ENCODE measurements at places on chromosomes 12 and 14. TPM values are rescaled to one million over a fixed set of nuclear protein-coding genes. Genes with fewer than 3 reads are reported as not detected.

Gene NR1H4
- total RNA-seq: not detected

Gene WNT5B
- not detected for total RNA-seq

Gene GSG1
- total RNA-seq: not detected

Gene SERPINA12
- total RNA-seq: not detected

Gene ACRBP
- 2.2 TPM for total RNA-seq

DNA sequence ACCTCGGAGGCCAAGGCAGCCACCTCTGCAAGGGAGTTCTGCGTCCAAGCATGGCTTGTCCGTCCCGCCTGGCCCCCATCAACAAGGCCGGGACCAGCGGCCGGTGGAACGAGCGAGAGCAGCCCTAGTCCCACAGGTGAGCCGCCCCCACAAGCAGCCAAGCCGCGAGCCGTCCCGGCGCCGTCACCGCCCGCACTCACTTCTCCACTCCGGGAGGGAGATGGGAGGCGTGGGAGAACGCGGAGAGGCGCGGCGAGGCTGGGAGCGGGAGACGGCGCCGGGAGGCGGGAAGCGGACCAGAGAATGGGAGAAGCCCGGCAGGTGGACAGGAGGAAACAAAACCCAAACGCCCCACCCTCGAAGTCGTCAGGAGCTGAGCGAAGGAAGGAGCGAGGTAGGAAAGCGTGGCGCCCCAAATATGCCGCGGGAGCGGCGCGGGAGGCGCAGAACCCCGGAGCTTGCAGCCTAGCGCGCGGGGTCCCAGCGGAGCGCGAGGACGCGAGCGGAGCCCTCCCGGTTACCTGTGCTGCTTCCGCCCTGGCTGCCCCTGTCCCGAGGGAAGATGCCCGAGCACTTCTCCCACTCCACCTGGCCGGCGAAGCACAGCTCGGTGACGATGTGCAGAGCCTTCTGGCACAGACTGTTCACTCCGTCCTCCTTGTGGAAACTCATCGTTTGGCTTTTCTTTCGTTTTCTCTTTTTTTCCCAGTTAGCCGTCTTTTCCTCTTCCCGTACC lies 600 bp downstream of the SYT10 start:
- no peak overlapping the region for H3K27ac ChIP-seq
- H3K36me3 ChIP-seq: no peaks in the 10 kb centered on the region
- no peaks in the 10 kb centered on the region for H3K27me3 ChIP-seq
- no peaks in the 10 kb centered on the region for H3K4me1 ChIP-seq

DNA sequence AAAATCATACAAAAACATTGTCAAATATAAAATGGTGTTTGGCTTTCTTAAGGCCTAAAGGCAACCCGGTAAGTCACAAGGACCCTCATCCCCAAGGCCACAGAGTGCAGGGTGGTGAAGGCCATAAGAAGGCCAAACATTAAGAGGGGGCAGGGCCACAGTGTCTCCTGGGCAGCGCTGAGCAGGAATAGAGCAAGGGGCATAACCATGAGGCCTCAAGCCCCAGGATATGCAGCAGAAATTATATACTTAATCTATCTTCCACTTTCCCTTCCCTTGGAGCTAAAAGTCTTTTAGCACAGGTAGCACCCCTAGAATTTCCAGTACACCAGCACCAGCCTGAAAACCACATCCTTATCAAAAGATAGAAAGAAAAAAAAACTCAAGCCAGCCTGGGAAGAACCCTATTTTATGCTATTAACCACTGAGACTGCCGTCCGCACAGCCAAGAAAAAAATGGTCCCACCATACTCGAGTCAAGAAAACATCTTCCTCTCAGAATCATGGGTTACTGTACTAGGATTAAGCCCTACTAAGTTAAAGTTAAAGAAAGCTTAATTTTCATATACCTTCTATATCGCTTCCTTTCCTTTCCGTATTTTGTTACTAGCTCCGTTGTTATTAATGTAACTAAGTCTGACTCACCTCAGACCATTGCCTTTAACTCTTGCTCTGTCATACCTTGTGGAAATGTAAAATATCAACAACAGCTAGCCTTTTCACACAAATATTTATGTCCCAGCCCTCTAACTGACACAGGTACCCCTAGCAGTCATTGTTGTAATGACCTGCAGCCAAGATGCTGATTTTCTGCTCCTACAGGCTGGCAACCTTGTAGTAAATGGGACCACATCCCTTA lies 20.1 kb downstream of the KLRK1 start:
- H3K27ac ChIP-seq: no peak overlapping the region
- H3K27me3 ChIP-seq: no peaks in the 10 kb centered on the region
- H3K4me1 ChIP-seq: peaks cover 11% of the 10 kb centered on the region
- H3K4me3 ChIP-seq: no peak overlapping the region

- no peaks in the 10 kb centered on the region for H3K4me1 ChIP-seq
- H3K27ac ChIP-seq: no peak overlapping the region
- no peak for DNase-seq
- H3K36me3 ChIP-seq: no peaks in the 10 kb centered on the region
- H3K27me3 ChIP-seq: no peaks in the 10 kb centered on the region
Observed at GRCh38 chr12:121196902-121197301, 13.0 kb upstream of the P2RX4 start.

DNA sequence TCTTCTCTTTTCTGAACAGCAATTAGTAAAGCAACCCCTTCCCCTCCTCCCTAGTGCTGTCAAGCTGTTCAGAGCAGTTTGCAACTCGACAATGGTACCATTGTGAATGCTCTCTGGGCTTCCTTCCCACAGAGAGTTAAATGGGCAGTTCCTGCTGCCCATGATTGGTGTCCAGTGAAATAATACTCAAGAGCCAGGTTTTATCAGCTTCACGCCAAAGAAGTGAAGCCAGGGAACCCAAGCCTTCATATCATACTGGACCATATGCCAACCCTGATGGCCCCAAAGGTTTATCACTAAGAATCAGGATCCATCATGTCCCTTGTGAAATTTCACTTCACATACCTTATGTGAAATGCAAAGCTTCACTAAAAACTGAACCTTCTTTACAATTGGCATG lies 24.7 kb downstream of the INSM2 start:
- no peak for DNase-seq
- H3K4me1 ChIP-seq: peaks cover 31% of the 10 kb centered on the region
- peak overlapping the region; percentile 49 for H3K27ac ChIP-seq
- H3K27me3 ChIP-seq: no peaks in the 10 kb centered on the region
- no peaks in the 10 kb centered on the region for H3K36me3 ChIP-seq

DNA sequence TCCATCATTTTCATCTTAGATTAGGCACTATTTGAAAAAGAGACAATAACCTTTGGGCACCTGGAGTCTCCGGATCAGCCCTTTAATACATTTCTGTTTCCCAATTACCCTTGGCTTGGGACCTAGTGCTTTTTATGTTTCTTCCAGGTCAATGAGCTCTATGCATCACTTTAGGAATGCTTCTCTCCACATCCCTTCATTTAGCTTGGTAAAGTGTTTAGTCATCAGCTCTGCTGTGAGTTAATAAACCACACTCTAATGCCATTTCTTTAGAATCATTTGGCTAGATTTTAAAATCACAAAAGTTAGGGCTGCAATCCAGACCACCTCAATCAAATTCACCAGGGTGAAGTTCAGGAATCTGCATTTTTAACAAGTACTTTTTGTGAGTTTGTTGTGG lies 41.7 kb downstream of the RASSF9 start:
- H3K27me3 ChIP-seq: no peaks in the 10 kb centered on the region
- H3K36me3 ChIP-seq: no peaks in the 10 kb centered on the region
- H3K4me1 ChIP-seq: no peaks in the 10 kb centered on the region
- no peak for DNase-seq
- H3K4me3 ChIP-seq: no peak overlapping the region
- no peak overlapping the region for H3K27ac ChIP-seq

DNA sequence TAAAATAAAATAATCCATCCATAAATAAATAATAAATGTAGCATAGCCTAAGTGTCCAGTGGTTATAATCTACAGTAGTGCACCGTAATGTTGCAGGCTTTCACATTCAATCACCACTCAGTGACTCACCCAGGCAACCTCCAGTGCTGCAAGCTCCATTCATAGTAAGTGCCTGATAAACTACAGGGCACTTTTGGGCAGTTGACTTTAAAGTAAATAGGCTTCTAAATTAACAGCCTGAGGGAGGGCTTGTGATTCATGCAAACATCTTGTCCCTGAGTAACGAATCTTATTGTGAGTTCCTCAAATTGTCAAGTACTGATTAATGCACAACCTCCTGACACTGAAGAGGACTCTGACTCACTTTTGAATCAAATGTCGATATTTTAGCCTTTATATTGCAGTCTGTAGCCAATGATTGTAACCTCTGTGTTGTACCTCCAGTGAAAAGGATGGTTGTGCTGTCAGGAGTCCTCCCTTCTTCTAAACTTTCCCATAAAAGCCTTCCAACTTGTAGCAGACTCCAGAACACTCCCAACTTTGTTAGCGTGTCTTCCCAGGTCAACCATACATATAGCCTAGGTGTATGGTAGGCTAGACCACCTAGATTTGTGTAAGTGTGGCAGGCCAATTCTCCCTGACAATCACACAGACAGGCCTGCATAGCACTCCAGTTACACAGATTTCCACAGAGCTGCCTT lies 55.0 kb upstream of the BICD1 start:
- H3K4me1 ChIP-seq: no peaks in the 10 kb centered on the region
- H3K36me3 ChIP-seq: no peaks in the 10 kb centered on the region
- DNase-seq: no peak
- no peaks in the 10 kb centered on the region for H3K27me3 ChIP-seq

- H3K27ac ChIP-seq: no peak overlapping the region
- H3K4me3 ChIP-seq: no peak overlapping the region
- H3K27me3 ChIP-seq: 0 out of 2 replicates have a peak, but pooled peaks cover 2% of the 10 kb centered on the region
- no peak for DNase-seq
- H3K36me3 ChIP-seq: no peaks in the 10 kb centered on the region
Observed at GRCh38 chr14:66652525-66653106, 144.7 kb downstream of the GPHN start.

DNA sequence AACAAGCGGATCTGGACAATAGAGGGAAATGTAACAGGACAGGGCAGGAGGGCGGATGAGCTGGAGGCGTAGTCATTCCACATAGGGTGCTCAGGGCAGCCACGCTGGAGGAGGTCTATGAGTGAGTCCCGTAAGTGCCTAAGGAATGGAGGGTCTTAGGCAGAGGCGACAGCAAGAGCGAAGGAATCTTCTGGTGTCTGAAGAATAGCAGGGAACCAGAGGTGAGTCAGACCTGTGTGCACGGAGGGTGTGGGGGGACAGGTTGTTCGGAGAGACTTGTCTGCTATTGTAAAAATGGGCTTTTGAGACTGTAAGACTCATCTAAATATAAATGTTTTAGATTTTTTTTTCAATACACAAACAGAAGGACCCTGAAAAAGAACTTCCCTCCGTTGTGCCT lies 70.6 kb downstream of the SETD3 start:
- no peak overlapping the region for H3K4me3 ChIP-seq
- H3K4me1 ChIP-seq: peaks cover 16% of the 10 kb centered on the region
- no peak overlapping the region for H3K27ac ChIP-seq
- no peaks in the 10 kb centered on the region for H3K27me3 ChIP-seq
- H3K36me3 ChIP-seq: peaks cover 32% of the 10 kb centered on the region

- no peaks in the 10 kb centered on the region for H3K36me3 ChIP-seq
- no peak for DNase-seq
- peak overlapping the region; percentile 35 for H3K4me3 ChIP-seq
- peak overlapping the region; percentile 79 for H3K27ac ChIP-seq
- H3K4me1 ChIP-seq: peaks cover 95% of the 10 kb centered on the region
Observed at GRCh38 chr14:95250936-95251335, 68.8 kb downstream of the CLMN start.

- no peak overlapping the region for H3K4me3 ChIP-seq
- H3K36me3 ChIP-seq: no peaks in the 10 kb centered on the region
- DNase-seq: no peak
- no peak overlapping the region for H3K27ac ChIP-seq
- no peaks in the 10 kb centered on the region for H3K4me1 ChIP-seq
- no peaks in the 10 kb centered on the region for H3K27me3 ChIP-seq
Observed at GRCh38 chr12:12681061-12681765, 14.8 kb downstream of the GPR19 start.

- no peaks in the 10 kb centered on the region for H3K36me3 ChIP-seq
- peaks cover 31% of the 10 kb centered on the region for H3K4me1 ChIP-seq
- no peak overlapping the region for H3K27ac ChIP-seq
- no peaks in the 10 kb centered on the region for H3K27me3 ChIP-seq
- no peak for DNase-seq
- no peak overlapping the region for H3K4me3 ChIP-seq
Observed at GRCh38 chr12:132064631-132065030, 79.5 kb downstream of the DDX51 start.

DNA sequence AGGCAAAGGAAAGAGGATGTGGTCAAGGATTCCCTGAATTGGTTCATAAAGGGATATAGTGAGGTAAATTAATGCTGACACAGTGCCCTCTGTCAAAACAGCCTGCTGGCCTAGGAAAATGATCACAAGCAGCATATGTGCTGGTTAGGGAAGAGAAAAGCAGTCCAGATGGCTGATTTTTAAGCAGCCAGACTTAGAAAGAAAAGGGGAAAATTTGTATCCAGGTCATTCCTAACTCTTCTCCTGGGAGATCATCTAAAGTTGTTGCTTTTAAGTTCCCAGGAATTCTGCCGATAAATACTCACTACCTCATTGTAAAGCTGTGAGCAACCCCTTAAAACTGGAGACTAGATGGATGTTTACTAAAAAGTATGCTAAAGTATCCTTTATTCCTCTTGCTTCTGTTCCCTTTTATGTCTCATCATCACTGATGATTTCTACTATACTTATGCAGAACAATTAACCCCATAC lies 46.4 kb upstream of the CNOT2 start:
- peaks cover 26% of the 10 kb centered on the region for H3K4me1 ChIP-seq
- peak overlapping the region; percentile 51 for H3K27ac ChIP-seq
- H3K4me3 ChIP-seq: no peak overlapping the region
- no peaks in the 10 kb centered on the region for H3K27me3 ChIP-seq

Measured in Karpas-422 (cell line).